ENCODE measurements at places on chromosomes 11 and 22.

DNA sequence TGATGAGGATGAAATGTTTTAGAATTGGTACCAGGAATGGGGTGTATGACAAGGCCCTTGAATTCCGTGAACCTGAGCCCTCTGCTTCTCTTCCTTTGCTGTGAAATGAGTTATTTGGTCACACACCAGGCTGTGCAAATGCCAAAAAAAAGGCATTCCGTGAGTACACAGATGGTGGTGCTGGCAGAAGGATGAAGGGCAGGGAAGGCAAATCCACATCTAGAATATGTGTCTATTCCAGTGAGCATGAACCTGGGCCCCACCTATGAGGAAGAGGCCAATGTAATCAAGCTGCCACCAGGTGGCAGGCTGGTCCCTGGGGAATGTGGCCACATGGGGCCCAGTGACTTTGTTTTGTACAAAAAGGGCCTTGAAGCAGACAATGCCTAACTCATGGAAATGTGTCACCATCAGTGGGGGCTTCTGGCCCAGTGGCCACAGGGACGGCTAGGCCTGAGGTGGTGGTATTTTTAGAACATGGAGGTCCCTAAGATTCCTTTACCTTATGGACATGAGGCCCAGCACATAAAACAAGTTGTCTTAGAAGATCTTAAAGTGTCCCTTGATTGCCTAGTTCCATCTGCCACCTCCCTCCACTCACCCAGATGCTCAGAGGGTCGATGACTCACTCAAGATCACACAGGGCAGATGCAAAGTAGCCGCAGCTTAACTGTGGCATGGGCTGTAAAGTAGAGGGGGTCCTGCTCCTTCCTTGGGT, 3.9 kb upstream of the RNF215 start:
- peak; percentile 73 for DNase-seq

- DNase-seq: no peak
Observed at GRCh38 chr11:85180528-85180927, 446.6 kb downstream of the DLG2 start.

GRCh38 chr11:353179-353873, 16.0 kb upstream of the B4GALNT4 start:
- DNase-seq: peak; percentile 12

GRCh38 chr11:80188076-80188627, 747.3 kb upstream of the TENM4 start:
- no peak for DNase-seq

DNA sequence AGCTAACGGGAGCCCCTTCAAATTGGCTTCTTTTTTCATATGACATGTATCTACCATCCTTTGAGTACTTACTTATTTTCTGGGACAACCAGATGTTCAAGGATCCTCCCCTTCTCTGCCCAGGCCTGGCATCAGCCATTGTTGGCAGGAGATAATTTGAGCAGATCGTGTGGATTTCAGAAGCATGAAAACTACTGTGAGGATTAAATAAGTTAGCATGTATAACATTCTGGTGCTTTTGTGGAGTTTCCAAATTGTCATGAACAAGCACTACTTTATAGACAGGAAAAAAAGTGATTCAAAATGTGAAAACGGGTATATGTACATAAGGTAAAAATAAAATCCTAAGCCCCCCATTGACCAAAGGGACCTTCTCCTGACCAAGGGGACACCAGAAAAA, 2.1 kb upstream of the NADSYN1 start:
- DNase-seq: peak; percentile 4

DNA sequence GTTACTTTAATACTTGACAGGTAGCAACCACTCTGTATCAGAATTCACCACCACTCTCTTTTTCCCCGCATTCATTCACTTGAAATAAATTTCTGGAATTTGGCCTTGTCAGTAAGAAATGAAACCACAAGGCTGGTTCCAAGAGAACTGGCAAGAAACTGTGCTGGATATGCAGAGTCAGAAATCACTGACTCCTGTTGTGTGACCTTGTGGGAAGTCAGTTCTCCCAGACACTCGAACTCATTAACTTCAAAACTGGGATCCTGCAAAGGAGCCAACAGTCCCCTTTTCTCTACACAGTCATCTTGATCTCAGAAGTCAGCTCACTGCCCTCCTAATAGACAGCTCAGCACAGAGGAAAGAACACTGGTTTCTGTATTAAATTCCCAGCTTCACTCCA, 142.7 kb downstream of the LRRC4C start:
- no peak for DNase-seq

GRCh38 chr11:1406571-1407485, 17.1 kb downstream of the BRSK2 start:
- DNase-seq: no peak
